Muscle of leg (tissue), 16 donors: ENCODE measurements at places on chromosomes 2 and 18. TPM values are rescaled to one million over a fixed set of nuclear protein-coding genes. Genes with fewer than 3 reads are reported as not detected.

MAP2 gene
- polyA plus RNA-seq = 10.0 TPM

MC5R gene
- polyA plus RNA-seq = 1.2 TPM

HADHA gene
- 206 TPM for polyA plus RNA-seq

TUBB8B gene
- 0.30 TPM for polyA plus RNA-seq

LHCGR gene
- 0.08 TPM for polyA plus RNA-seq

BUB1 gene
- 11.7 TPM for polyA plus RNA-seq

CXCR2 gene
- polyA plus RNA-seq = 0.14 TPM

ERBB4 gene
- polyA plus RNA-seq = 5.5 TPM

BOLL gene
- polyA plus RNA-seq = 1.4 TPM

SLC14A1 gene
- 1.4 TPM for polyA plus RNA-seq

SERPINB11 gene
- polyA plus RNA-seq = not detected

TSPYL6 gene
- polyA plus RNA-seq = not detected

TRIB2 gene
- 83.1 TPM for polyA plus RNA-seq

COL5A2 gene
- polyA plus RNA-seq = 487 TPM

PCARE gene
- polyA plus RNA-seq = 0.22 TPM

SPATA3 gene
- not detected for polyA plus RNA-seq

NT5C1B gene
- polyA plus RNA-seq = 0.27 TPM

CABYR gene
- 3.3 TPM for polyA plus RNA-seq

MROH2A gene
- not detected for polyA plus RNA-seq

MBD2 gene
- polyA plus RNA-seq = 39.9 TPM

SLC8A1 gene
- polyA plus RNA-seq = 6.8 TPM

EMILIN1 gene
- 109 TPM for polyA plus RNA-seq

MAPK4 gene
- polyA plus RNA-seq = 4.8 TPM

CPS1 gene
- polyA plus RNA-seq = 1.1 TPM

MAPRE2 gene
- polyA plus RNA-seq = 28.0 TPM

RAX gene
- polyA plus RNA-seq = not detected

HOXD11 gene
- polyA plus RNA-seq = not detected
